ENCODE measurements at places on chromosomes 7 and 10.

DNA sequence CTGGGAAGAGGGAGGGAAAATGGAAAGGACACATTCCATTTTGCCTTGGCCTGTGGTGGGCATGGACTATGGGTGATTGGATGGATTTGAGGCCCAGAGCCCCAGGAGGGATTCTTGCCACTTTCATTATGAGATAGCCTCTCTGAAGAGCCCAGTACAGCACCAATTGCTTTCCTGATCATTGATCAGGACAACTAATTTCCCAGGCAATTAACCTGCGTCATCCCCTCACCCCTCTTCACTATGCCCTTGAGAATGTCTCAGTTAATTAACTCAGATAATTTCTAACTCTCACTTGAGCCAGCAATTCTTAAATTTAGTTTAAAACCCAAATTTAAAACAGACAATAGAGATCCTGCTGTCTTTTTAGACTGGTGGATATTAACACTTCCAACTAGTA, 13.5 kb upstream of the PLEKHA1 start:
- no peak for DNase-seq

- no peak for DNase-seq
Observed at GRCh38 chr10:97063983-97064837, 121.5 kb downstream of the SLIT1 start.

DNA sequence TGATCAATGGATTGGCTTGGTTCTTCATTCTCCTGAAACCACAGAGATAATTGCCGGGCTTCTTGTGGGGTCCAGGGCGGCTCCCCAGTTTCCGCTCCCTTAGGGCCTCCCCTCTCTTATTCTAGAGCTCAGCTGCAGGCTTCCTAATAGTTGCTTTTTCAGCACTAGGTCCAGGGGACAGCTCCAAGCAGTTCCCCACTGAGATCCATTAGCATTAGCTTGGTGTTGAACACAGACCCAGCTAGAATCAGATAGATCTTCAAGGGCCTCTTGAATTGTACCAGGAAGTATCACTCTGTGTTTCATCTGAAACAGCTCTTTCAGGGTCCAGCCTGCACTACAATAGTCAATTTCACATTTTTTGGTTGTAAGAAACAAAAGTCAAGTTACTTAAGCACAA, 238.7 kb downstream of the SEC23IP start:
- peak; percentile 73 for DNase-seq

DNA sequence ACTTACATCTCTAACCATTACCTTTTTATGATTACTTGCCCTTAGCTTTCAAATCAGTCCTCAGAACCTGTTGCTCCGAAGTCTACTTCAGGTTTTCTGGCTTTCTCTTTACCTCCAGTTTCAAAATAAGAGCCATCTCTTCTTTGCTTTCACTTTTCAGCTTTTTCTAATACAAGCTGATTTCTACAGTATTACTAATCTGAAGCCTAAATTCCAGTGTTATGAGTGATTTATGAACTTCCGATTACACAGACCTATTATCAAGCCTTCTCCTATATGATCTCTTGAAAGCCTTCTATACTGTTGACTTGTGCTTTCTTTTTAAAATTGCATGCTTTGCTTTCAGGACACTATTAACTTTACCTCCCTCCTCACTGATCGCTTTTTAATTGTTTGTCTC, 1307.8 kb upstream of the CELF2 start:
- DNase-seq: no peak

GRCh38 chr10:86164174-86164774, 202.3 kb downstream of the GRID1 start:
- no peak for DNase-seq

GRCh38 chr7:121795736-121796135, 77.2 kb upstream of the PTPRZ1 start:
- no peak for DNase-seq

GRCh38 chr7:59079-60016, 133.0 kb upstream of the FAM20C start:
- DNase-seq: no peak

DNA sequence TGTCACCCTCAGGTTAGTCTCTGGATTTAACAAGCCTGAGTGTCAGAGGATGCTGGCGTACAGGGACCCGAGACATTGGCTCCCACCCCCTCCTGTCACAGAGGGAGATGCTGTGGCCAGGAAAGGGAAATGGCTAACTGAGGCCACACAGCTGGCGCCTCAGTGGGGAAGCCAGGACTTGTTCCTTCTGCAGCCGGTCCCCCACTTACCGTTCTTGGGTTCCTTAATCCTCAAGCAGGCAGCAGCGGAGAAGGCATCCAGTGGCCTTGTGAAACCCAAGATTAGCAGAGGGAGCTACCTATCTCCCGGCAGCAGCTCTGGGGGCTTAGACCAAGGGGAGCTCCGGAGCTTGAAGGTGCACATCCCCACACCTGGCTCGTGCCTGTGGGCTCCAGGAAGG, 65.4 kb downstream of the NEURL1 start:
- no peak for DNase-seq

GRCh38 chr10:32155075-32155516, 98.9 kb upstream of the KIF5B start:
- no peak for DNase-seq

GRCh38 chr10:49118430-49119074, 3.2 kb upstream of the VSTM4 start:
- no peak for DNase-seq

GRCh38 chr7:154591544-154591943, 411.4 kb downstream of the PAXIP1 start:
- no peak for DNase-seq

DNA sequence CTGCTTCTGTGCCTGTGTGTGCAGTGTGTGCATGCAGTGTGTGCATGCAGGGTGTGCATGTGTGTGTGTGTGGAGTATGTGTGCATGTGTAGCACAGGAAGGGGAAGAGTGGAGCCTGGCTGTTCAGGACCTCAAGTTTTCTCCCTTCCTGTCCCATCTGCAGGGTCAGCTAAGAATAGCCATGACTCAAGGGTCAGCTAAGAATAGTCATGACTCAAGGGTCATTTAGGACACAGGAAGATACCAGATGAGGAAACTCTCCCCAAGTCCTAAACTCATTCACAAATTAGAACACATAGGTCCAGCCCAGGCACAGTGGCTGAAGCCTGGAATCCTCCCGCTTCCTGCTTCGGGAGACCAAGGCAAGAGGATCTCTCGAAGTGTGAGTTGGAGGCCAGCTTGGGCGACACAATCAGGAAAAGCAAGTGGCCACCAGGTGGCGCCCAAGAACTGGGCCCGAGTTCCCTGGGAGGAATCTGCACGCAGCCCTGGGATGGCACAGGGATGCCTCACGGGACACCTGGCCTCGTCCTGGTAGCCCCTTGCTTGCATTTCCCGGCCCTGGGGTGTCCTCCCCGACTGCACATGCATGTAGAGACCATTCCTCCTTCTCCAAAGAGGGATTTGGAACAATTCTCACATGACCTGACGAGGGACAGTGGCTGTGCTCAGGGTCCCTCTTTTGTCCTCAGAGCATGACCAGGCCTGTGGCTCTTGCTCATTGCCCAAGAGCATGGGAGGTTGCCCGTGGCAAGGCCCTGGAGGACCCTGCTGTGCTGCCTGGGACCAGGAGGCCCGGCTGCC, 21.4 kb upstream of the VOPP1 start:
- no peak for DNase-seq

DNA sequence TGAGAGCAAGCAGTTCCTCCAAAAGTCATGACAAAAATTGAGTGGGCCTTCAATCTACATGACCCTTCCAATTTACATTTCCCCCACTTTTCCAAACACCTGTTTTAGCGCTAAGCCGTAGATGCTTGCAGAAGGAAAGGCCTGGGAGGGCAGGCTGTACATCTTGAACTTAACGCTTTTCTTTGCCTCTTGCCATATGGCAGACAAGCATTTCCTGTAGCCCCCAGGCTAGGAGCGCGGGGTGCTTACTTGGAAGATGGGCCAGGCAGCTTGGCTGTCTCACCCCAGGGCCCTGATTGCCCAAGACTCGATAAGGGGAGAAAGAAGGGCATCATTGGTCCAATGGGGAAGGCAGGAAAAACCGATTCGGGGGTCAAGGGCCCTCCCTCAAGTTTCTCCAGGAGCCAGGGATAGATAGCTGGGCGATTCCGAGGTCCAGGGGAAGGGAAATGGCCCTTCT, 1.8 kb downstream of the HOXA10 start:
- DNase-seq: no peak

DNA sequence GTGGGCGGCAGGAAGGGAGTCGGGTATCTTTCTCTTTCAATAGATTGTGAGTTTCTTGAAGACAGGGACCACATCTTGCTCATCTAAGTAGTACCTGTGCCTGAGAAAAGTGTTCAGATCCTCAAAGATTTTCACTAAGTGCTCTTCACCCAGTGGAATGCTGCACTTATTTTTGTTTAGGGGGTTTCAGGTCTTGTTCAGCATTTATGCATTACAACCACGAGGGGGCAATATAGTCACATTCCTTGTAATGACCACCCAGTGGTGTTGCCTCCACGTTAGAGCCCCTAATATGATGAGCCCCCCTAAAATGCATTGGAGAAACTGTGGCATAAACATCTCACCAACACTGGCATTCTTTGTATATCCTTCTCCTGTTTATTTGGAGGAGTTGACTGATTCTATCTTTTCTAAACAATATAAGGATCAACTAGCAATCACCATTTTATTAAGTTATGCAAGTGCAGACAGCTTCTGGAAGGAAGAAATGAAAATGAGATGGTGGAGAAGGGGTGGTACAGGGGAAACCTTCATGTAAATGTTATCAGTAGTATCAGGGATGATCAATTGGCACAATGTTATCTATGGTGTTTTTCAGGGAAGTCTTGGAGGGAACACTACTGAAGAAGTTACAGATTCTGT, 3.1 kb upstream of the PAPSS2 start:
- DNase-seq: peak; percentile 35

- no peak for DNase-seq
Observed at GRCh38 chr10:6018422-6018821, 41.1 kb upstream of the IL15RA start.

DNA sequence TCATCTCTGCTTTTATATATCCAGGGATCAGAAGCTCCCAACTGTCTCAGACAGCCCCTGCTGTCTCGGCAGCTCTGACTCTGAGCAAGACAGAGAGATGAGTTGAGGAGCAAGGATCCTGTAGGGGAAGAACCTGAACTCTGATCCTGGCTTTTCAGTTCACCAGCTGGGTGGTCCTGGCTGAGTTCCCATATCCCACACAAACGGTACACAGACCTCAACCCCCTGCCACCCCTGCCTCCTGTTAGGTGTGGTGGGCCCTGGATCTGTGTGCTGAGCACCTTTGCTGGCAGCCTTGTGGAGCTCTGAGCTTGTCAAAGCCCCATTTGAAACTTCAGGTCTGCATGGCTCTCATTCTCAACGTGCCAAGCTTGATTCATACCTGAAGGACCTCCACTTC, 54.3 kb upstream of the GPR26 start:
- no peak for DNase-seq

DNA sequence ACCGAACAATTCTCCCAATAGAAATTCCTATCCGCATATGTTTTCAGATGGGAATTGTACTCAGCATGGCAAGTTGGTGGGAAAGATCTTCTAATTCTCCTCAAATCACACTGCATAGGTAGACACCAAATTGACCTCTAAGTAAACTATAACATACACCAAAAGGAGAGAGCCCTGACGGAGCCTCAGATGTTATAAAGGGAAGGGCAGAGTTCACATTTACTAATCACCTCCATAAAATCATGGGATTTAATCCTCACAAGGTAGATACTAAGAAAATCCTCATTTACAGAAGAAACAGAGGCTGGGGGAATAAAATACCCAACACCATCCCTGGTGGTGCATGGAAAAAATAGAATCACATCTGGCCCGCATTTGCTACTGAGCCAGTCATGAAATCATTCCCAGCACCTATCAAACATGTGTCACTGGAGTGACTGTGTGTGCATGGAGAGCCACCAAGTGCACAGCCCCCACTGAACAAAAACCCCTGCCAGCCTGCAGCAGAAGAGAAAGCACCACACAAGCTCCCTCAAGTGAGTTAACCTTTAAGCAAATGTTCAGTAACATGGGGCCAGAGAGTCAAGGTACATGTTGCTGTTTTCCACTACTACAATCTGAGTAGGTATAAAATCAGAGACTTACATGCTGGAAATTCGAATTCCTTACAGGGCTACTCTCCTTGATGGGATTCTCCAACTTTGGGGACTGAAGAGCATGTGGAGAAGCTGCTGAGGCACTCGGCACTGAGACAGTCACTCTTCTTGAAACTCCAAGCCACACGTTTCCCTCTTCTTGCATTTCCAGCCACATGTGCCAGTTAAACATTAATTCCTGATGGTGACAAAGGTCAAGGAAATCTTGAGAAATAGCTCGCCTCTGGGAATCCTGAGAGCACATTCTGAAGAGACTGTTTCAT, at the start of gene DDC:
Gene DDC, minus strand, starts transcription at position 766 of the 919 bp plus-strand sequence. CDS start 21,320 bp downstream, outside the sequence.
- DNase-seq: no peak

- DNase-seq: no peak
Observed at GRCh38 chr10:121168545-121169216, 317.5 kb downstream of the WDR11 start.

- no peak for DNase-seq
Observed at GRCh38 chr7:148799893-148800555, 84.1 kb downstream of the EZH2 start.

DNA sequence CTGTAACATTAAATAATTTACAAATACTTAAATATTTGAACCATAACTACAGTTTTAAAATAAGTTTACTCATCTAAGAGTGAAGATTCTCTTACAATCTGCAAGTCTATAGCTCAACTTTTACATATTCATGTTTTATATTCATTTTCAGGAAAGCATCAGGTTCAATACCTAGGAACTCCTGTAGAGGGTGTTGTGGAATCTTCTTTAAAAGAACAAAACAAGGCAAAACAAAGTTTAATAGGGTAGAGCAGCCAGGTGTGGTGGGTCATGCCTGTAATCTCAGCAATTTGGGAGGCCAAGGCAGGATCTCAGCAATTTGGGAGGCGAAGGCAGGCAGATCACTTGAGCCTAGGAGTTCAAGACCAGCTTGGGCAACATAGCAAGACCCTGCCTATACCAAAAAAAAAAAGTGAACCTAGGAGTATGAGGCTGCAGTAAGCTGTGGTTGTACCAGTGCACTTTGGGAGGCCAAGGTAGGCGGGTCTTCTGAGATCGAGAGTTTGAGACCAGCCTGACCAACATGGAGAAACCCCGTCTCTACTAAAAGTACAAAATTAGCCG, 45.1 kb downstream of the ST8SIA6 start:
- DNase-seq: no peak

- DNase-seq: no peak
Observed at GRCh38 chr10:926075-926698, 5.3 kb downstream of the LARP4B start.

DNA sequence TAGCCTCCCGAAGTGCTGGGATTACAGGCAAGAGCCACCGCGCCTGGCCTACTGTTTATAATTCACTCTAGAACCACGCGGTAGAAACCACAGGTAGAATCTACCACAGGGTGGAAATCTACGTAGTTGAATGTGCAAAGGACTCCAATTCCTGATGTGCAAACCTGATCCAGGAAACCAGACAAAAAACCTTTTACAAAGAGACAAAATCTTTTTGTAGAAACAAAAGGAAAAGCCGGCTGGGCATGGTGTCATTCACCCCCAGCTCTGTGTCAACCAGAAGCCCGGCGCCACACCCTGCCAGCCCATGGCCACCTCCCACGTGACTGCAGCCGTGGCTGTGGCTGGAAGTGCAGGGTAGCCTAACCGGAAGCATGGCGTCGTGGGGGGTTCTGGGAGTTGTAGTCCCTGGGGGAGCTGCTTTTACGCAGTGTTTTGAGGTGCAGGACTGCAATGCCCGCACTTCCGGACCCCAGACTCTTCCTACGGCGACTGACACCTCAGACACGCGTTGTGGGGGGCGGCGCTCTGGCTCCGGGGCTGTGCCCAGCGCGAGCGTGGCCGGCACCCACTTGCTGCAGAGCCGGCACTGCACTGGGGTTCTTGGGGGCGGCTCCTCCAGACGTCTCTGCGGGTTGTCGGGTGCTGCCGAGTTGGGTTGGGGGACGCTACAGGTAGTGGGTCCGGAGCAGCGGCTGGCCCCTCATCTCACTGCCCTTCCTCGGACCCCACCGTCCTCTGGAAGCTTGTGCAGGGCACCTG, 41.5 kb upstream of the RNF216 start:
- peak; percentile 85 for DNase-seq
